ENCODE measurements at places on chromosomes 2 and 18.
A peak's percentile ranks its signal among the peaks of the same experiment; 100 is the strongest.

GRCh38 chr2:146844226-146844990 is 1000.4 kb upstream of the ACVR2A start:
- no peak for DNase-seq

DNA sequence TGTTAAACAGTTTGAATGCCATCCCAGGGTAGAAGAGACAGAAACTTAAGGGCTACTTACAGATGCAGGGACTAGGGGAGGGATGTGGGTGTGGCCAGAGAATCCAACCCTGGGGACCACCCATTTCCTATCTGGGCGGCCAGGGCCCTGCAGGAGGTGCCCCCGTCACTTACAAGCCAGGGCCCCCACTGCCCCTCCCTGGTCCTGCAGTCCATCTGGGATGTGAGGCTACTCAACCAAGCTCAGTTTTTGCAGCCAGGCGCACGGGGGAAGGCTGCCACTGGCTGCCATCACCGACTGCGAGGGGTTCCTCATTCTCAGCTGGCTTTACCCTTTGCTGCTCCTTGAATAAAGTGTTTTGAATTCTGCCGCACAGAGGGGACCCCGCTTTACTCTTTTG is 42.1 kb downstream of the RRM2 start:
- no peak for DNase-seq

GRCh38 chr18:51188024-51188701 is 9.3 kb downstream of the MEX3C start:
- no peak for DNase-seq

- peak; percentile 30 for DNase-seq
These were observed 1.3 kb downstream of the TANC1 start for GRCh38 chr2:158969715-158970240.

- no peak for DNase-seq
These were observed 142.3 kb downstream of the SMAD7 start for GRCh38 chr18:48808476-48808875.

GRCh38 chr2:72000110-72000509 is 147.6 kb downstream of the CYP26B1 start:
- no peak for DNase-seq

DNA sequence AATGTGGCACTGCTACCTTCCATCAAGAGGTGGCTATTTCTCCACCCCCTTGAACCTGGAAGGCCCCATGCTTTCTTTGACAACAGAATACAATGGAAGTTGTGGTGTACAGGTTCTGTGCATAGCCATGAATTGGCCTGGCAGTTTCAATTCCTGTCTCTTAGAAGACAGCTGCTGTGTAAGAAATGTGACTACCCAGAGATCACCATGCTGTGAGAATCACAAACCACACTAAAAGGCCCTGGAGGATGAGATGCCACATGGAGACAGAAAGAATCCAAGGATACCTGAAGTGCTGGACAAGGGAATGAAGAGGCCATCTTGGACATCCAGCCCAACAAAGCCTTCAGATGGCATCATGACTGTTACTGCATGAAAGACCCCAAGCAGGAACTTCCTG is 47.7 kb upstream of the EHBP1 start:
- no peak for DNase-seq

DNA sequence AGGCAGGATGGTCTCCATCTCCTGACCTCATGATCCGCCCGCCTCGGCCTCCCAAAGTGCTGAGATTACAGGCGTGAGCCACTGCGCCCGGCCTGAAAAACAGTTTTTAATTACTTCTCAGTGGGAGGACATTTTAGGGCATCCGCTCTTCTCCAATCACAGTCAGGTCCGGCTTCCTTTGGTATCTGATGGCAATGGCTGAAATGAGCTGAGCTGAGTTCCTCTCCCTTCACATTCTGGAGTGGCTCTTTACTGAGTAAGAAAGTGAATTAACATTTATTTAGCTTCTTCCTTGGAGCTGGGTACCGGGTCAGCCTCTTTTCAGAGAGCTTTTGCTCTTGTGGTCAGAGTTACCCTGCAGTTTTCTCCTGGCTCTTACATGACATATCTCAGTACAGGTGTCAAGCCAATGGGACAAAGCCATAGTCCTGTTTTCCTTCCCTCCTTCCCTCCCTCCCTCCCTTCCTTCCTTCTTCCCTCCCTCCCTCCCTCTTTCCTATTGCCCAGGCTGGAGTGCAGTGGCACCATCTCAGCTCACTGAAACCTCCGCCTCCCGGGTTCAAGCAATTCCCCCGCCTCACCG is 1.1 kb upstream of the TTC27 start:
- DNase-seq = no peak

- no peak for DNase-seq
These were observed 546.8 kb downstream of the TNS1 start for GRCh38 chr2:217456016-217456415.

- DNase-seq = no peak
These were observed 42.2 kb downstream of the FRZB start for GRCh38 chr2:182824056-182824766.

- no peak for DNase-seq
These were observed 514.2 kb downstream of the PTPRM start for GRCh38 chr18:8081267-8081666.
